ENCODE measurements at places on chromosomes 3 and 15. TPM values are rescaled to one million over a fixed set of nuclear protein-coding genes. Genes with fewer than 3 reads are reported as not detected.
A peak's percentile ranks its signal among the peaks of the same experiment; 100 is the strongest.

DNA sequence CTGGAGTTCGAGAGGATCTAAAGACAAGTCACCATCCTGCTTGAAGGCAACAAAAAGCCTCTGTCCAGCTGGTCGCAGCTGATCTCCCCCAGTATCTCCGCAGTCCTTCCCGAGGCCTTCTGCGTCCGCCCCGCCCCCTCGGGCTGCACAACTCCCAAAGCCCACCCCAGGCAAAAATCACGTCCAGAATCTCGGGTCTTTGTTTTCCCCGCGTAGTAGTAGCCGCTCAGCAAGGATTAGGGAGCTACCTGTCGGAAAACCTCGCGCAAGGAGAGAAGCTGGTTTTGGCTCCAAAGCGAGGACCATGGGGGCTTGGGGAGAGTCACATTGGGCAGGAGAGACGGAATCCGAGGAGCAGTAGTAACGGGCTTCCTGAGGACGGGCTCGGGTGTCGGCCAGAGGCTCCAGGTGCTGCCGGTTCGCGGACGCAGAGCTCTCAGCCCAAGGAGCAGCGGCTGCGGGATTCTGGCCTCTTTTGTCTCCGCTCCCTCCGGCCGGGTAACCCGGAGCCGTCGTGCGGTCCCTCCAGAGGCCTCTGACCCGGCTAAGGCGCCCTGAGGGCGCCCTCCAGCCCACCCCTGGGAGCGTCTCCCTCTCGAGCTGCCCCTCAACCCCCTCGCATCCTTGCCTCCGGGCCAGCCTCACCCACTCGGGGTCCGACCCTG lies 401 bp downstream of the ZSCAN29 start:
- peak; percentile 15 for DNase-seq
- no peaks in the 10 kb centered on the region for H3K27me3 ChIP-seq
- peaks cover 23% of the 10 kb centered on the region for H3K4me1 ChIP-seq
- peak overlapping the region; percentile 71 for H3K4me3 ChIP-seq
- peaks cover 17% of the 10 kb centered on the region for H3K36me3 ChIP-seq

RTP3 gene
- total RNA-seq, result not detected

DNA sequence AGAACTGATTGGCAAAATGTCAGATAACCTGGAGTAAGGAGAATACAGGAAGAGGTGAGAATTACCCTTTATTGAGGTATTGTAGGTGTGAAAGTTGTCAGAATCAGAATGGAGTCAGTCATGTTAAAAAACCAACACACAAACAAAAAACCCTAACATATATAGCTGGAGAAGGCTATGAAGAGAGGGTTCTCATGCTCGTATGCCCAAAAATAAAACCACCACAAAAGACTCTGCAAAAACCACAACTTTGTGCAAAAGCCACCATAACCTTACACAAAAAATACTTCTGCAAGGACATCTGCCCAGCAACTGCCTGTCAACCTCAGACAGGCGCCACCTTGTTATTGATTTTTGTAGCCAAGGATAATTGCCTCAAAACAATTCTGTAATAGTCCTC lies 136.0 kb downstream of the CD47 start:
- no peak for DNase-seq
- H3K27me3 ChIP-seq, result no peaks in the 10 kb centered on the region
- no peaks in the 10 kb centered on the region for H3K4me1 ChIP-seq
- no peak overlapping the region for H3K27ac ChIP-seq
- no peak overlapping the region for H3K4me3 ChIP-seq

DNA sequence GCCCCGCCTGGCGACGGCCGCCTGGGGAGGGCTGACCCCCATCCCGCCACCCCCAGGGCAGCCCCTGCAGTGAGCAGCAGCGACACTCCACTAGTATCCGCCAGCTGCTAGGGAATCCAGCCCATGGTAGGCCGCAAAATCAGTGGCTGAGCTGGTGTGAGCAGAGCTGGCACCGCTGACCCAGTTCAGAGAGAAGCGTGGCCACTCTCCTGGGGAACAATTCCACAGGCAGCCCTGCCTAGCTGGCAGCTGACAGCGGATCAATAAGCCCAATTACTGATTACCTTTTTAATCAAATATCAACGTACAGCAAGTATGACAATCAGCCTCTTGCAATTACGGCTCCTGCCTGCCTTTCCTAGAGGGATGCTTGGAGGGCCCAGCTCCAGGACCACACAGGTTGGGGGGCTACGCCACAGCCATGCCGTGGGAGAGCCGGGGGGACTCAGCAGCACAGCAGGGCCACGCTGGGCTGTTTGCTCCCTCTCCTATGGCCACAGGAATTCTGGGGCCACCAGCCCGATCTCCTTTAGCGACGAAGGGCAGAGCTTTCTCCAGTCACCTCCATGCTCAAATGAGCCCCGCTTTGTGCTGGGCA lies 13.9 kb downstream of the DNAJB8 start:
- no peak overlapping the region for H3K27ac ChIP-seq
- peaks cover 61% of the 10 kb centered on the region for H3K27me3 ChIP-seq
- no peak for DNase-seq

DNA sequence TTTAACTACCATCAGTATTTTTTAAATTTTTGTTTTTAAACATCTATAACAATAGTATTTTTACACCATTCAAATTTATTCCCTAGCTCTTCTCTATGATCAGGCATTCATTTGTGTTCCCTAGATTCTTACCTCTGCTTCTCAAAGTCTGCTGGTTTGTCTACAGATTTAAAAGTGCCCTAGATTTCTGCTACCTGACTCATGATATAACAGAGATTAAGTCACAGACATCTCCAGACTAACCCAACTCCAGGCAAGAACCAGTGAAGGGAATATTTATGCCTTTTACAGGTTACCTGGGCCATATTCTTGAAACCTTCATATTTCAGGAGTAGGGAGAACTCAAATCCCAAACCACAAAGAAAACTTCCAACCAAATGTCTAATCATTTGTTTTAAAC lies 38.8 kb downstream of the ADAM10 start:
- no peak overlapping the region for H3K4me3 ChIP-seq
- H3K36me3 ChIP-seq, result peaks cover 43% of the 10 kb centered on the region
- DNase-seq, result no peak
- no peak overlapping the region for H3K27ac ChIP-seq

DUOXA1 gene
- total RNA-seq, result 0.24 TPM

DNA sequence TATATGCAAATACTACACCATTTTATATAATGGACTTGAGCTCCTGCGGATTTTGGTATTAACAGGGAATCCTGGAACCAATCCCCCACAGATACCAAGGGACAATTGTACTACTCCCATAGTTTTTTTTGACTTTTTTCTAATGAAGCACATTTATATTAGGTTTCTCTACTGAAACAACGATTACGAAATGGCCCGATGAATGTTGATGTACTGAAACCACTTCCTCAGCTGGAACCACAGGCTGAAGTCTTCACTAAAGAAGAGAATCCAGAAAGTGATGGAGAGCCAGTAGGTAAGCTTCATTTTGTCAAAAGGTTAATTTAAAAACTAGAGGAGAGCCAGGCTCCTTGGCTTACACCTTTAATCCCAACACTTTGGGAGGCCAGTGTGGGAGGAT lies 121.5 kb upstream of the LRRFIP2 start:
- DNase-seq, result no peak
- H3K36me3 ChIP-seq, result peaks cover 67% of the 10 kb centered on the region
- H3K27ac ChIP-seq, result no peak overlapping the region
- no peaks in the 10 kb centered on the region for H3K27me3 ChIP-seq
- no peaks in the 10 kb centered on the region for H3K4me1 ChIP-seq
